ENCODE measurements at places on chromosomes 16 and 17.

- no peak for DNase-seq
These were observed 51.7 kb upstream of the ALDH3A1 start for GRCh38 chr17:19799796-19800195.

GRCh38 chr16:49639739-49640431 is 216.0 kb downstream of the ZNF423 start:
- DNase-seq = peak; percentile 92

- DNase-seq = peak; percentile 66
These were observed 186.5 kb downstream of the STX8 start for GRCh38 chr17:9389111-9389527.

DNA sequence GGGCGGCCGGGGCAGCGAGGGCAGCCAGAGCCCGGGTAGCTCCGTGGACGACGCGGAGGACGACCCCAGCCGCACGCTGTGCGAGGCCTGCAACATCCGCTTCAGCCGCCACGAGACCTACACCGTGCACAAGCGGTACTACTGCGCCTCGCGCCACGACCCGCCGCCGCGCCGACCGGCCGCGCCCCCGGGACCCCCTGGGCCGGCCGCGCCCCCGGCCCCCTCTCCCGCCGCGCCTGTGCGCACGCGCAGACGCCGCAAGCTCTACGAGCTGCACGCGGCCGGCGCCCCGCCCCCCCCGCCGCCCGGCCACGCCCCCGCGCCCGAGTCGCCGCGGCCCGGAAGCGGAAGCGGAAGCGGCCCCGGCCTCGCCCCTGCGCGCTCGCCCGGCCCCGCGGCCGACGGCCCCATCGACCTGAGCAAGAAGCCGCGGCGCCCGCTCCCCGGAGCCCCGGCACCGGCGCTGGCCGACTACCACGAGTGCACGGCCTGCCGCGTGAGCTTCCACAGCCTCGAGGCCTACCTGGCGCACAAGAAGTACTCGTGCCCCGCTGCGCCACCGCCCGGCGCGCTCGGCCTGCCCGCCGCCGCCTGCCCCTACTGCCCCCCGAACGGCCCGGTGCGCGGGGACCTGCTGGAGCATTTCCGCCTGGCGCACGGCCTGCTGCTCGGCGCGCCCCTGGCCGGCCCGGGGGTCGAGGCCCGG is 36.1 kb upstream of the ZC3H18 start:
- peak; percentile 70 for DNase-seq

- no peak for DNase-seq
These were observed 86.4 kb upstream of the LGALS9 start for GRCh38 chr17:27544350-27545131.

DNA sequence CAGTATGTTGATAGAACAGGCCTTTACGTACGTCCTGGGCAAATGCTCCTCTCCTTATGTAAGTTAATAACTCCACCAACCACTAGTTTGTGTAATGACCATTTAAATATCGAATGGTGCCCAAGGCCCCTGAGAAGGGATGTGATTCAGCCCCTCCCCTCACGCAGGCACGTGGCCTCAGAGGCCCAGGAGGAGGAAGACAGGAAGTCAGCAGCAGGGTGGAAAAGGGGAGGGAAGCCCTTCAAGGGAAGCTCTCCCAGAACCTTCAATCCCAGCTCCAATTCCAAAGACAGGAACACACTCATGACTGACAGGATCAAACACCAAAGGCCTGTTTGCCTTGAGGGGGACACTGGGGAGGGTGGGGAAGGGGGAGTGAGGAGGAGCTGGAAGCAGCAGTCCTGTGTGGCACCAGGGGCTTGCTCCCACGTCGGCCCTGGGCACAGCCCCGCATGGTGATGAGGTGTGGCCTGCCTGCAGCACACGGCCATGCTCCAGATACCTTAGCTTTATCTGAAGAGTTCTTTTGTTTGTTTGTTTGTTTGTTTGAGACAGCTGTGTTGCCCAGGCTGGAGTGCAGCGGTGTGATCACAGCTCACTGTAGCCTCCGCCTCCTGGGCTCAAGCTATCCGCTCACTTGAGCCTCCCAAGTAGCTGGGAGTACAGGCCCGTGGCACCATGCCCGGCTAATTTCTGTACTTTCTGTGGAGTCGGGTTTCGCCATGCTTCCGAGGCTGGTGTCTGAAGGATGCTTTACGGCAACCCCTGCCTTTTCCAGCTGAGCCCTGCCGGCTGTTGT is 105.0 kb downstream of the ZNF778 start:
- DNase-seq = peak; percentile 80

GRCh38 chr16:19559242-19559910 is 3.9 kb downstream of the VPS35L start:
- peak; percentile 57 for DNase-seq

- no peak for DNase-seq
These were observed 20.9 kb downstream of the GAN start for GRCh38 chr16:81335669-81336068.

Measured in fibroblast of skin of back (primary cell).